ENCODE measurements at places on chromosomes 5 and 9. TPM values are rescaled to one million over a fixed set of nuclear protein-coding genes. Genes with fewer than 3 reads are reported as not detected.

Gene TPPP
- total RNA-seq: 0.93 TPM

Gene FNBP1
- 70.9 TPM for total RNA-seq

Gene TTC16
- 0.06 TPM for total RNA-seq

Gene SV2C
- under 0.01 TPM for total RNA-seq

Gene FOXD4L5
- total RNA-seq: 0.06 TPM

Gene CARD9
- total RNA-seq: 2.6 TPM

Gene MVB12B
- 1.8 TPM for total RNA-seq

Gene NEUROG1
- total RNA-seq: not detected

Gene GFRA3
- total RNA-seq: not detected

Gene CCDC107
- total RNA-seq: 19.0 TPM

Gene PCDH12
- total RNA-seq: 1.7 TPM

Gene SH2D3C
- total RNA-seq: 1.1 TPM

Gene TXNDC8
- not detected for total RNA-seq

Gene MARVELD2
- total RNA-seq: 1.3 TPM

Gene PCDHGC5
- 3.4 TPM for total RNA-seq
